Activated CD4-positive, alpha-beta T cell treated with anti-CD3 and anti-CD28 coated beads for 24 hours (primary cell): ENCODE measurements at places on chromosomes 1 and 21.

GRCh38 chr1:7150724-7151280 is 365.5 kb downstream of the CAMTA1 start:
- DNase-seq: no peak

DNA sequence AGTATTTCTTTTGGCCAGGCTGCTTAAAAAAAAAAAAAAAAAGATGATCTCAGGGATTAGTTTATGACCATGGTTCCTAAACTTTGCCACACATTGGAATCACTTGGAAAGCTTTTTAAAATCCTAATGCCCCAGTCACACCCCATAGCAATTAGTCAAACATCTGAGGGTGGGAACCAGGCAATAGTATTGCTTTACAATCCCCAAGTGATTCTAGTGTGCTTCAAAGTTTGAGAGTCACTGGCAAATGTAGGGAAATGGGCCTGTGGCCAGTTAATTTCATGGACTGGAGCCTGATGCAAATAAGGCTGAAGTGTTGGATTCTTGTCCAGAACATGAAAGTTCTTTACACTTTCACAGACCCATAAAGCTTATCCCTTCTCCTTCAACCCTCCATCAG is 374.6 kb upstream of the ESRRG start:
- no peak for DNase-seq

DNA sequence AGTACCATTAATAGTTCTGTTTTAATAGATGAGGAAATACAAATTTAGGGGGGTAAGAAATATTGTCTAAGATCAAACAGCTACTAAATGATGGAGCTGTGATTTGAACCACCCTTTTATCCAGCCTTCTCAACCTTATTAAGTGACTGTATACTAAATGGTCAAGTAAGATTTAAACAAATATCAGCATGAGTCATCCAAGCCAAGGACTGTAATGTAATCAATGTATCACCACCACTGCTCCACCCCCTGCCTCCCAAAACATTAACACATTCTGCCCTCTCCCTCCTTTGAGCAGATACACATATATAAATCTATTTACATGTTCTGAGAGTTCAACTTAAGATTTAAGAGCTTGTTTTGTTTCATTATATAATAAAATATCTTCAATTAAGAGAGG is 58.9 kb downstream of the LRRC40 start:
- DNase-seq: no peak

- no peak for DNase-seq
These were observed 15.2 kb upstream of the NBPF1 start for GRCh38 chr1:16628361-16629111.
